ENCODE measurements at places on chromosomes 4 and X.

- peak; percentile 11 for DNase-seq
Observed at GRCh38 chrX:31038575-31039326, 33.1 kb downstream of the FTHL17 start.

DNA sequence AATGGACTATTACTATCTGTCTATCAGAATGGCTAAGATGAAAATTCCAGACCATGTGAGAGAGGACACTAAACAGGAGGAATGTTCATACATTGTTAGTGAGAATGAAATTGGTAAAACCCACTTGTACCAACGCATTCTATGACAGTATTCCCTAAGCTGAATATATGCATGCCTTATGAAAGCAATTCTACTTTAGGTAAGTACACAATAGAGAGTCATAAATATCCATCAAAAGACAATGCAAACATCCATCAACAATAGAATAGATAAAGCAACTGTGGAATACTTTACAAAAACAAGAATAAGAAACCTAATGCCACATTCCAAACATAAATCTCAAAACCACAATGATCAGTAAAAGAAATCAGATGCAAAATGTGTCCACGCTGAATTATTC is 529.3 kb downstream of the ANKRD50 start:
- no peak for DNase-seq

DNA sequence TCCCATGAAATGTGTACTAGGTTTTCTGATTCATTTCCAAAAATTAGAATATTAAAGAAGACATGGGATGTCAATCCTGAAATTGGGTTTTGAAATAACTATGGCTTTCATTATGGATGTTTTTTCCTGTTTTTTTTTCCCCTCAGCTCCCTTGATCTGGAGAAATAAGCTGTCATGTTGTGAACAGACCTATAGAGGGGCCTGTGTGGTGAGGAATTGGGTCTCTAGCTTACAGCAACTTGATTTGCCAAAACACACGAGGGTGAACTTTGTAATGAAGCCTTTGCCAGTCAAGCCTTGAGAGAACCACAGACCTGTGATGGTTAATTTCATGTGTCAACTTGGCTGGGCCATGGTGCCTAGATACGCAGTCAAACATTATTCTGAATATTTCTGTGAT is 2413.6 kb downstream of the PCDH7 start:
- DNase-seq = no peak

DNA sequence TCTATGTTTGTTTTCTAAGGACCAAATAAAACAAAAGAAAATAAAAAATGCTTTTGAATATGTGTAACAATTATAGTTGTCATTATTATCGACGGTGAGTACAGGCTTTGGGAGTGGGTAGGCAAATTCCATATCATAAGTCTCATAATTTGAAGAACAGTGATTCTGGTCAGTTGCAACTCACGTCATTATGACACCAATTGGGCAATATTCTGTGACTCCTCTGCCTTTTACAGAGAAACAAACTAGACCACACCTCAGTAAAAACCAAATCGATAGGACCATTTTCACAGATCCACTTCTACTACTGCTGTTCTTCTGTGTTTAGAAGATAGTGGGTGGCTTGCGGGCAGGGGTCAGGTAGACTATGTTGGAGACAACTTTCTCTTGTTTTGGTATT is 250.1 kb downstream of the C4orf33 start:
- DNase-seq = no peak

DNA sequence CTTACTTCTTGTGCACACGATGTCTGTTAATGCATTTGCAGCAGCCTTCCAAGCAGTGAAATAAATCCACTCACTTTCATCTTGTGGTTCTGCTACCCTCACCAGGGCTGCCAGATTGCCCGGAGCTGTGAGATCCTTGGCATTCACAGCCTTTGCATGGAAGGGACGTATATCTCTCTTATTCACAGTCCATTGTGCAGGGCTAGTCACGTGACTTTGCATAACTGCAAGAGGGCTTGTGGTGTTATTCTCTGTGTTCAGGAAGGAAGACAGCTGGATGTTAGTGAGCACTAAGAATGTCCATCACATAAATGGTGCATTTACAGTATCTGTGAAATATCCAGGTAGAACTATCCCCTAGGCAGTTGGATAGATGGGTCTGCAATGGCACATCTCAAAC is 96.5 kb upstream of the BEND4 start:
- DNase-seq = no peak

All from midbrain (tissue), 1 donor.